ENCODE measurements at places on chromosomes 5 and 9. TPM values are rescaled to one million over a fixed set of nuclear protein-coding genes. Genes with fewer than 3 reads are reported as not detected.

- H3K27ac ChIP-seq: no peak overlapping the region
- H3K4me3 ChIP-seq: no peak overlapping the region
- H3K36me3 ChIP-seq: no peaks in the 10 kb centered on the region
- H3K4me1 ChIP-seq: no peaks in the 10 kb centered on the region
- no peak for DNase-seq
Measured at GRCh38 chr9:27379311-27380251, 82.6 kb upstream of the EQTN start.

UBE2D2 gene
- total RNA-seq: 58.1 TPM

- DNase-seq: no peak
- H3K4me1 ChIP-seq: no peaks in the 10 kb centered on the region
- H3K27ac ChIP-seq: no peak overlapping the region
Measured at GRCh38 chr5:90598293-90598692, 39.7 kb downstream of the ADGRV1 start.

GHR gene
- 234 TPM for total RNA-seq

DNA sequence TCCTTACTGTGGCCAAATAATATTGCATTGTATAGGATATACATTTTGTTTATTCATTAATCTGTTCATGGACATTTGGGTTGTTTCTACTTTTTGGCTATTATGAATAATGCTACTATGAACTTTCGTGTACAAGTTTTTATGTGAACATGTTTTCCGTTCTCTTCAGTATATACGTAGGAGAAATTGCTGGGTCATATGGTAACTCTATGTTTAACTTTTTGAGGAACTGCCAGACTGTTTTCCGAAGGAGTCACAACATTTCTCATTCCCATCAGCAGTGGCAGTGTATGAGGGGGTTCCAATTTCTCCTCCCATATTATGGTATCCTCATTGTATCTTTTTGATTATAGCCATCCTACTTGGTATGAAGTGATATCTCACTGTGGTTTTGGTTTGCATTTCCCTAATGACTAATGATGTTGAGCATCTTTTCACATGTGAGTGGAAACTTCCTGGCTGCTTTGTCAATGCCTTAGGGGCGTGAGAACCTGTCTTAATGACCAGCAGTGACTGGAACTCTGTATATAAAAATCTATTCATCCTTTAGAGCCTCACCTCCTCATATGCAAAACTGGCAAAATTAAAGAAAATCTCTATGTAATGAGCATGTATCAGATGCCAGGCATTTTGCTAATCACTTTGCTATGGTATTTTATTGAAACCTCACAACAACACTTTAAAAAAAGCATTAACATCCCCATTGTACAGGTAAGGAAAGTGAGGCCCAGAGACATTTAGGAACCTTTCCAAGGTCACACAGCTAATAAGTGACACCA, 47.8 kb upstream of the TGFBR1 start:
- H3K36me3 ChIP-seq: no peaks in the 10 kb centered on the region
- no peak overlapping the region for H3K4me3 ChIP-seq
- H3K27ac ChIP-seq: no peak overlapping the region

- no peak overlapping the region for H3K4me3 ChIP-seq
- no peak overlapping the region for H3K27ac ChIP-seq
- no peak for DNase-seq
Measured at GRCh38 chr5:113061846-113062780, 85.5 kb downstream of the DCP2 start.

Data from breast epithelium (tissue), 4 donors.